Spinal cord (tissue), 10 donors: ENCODE measurements at places on chromosomes 7 and 10. TPM values are rescaled to one million over a fixed set of nuclear protein-coding genes. Genes with fewer than 3 reads are reported as not detected.

Gene WNT8B
- 0.06 TPM for total RNA-seq

Gene GNAT3
- total RNA-seq: not detected

DNA sequence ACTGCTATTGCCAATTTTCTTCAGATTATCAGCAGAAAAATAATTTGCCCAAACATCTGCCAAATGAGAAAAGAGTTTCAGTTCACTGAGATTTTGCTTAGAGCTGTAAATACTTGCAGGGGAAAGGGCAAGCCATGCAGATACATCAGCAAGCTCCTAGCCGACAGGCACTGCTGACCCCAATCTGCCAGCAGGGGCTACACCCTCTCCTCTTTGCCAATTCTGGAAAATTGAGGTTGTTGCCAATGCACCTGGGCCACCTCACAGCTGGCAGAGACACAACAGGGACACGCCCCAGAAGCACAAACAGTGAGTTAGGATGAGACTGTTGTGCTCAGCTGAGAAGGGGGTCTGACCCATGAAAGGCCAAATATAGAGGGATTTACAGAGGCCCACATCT is 129.5 kb upstream of the MYO3A start:
- no peak for DNase-seq

DNA sequence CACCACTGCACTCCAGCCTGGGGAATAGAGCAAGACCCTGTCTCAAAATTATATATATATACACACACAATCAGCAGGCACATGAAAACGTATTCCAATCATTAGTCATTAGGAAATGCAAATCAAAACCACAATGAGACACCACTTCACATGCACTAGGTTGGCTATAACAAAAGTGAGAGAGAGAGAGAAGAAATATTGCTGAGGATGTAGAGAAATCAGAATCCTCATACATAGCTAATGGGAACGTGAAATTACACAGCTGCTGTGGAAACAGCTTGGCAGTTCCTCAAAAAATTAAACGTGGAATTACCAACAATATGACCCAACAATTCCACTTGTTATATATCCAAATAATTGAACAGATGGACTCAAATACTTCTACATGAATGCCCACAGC is 43.3 kb upstream of the CNNM1 start:
- no peak for DNase-seq

GRCh38 chr7:70502117-70502863 is 629.7 kb upstream of the GALNT17 start:
- DNase-seq: no peak

- DNase-seq: no peak
Observed at GRCh38 chr7:70738151-70738885, 393.6 kb upstream of the GALNT17 start.

GRCh38 chr10:19922236-19922963 is 106.2 kb downstream of the PLXDC2 start:
- DNase-seq: no peak

DNA sequence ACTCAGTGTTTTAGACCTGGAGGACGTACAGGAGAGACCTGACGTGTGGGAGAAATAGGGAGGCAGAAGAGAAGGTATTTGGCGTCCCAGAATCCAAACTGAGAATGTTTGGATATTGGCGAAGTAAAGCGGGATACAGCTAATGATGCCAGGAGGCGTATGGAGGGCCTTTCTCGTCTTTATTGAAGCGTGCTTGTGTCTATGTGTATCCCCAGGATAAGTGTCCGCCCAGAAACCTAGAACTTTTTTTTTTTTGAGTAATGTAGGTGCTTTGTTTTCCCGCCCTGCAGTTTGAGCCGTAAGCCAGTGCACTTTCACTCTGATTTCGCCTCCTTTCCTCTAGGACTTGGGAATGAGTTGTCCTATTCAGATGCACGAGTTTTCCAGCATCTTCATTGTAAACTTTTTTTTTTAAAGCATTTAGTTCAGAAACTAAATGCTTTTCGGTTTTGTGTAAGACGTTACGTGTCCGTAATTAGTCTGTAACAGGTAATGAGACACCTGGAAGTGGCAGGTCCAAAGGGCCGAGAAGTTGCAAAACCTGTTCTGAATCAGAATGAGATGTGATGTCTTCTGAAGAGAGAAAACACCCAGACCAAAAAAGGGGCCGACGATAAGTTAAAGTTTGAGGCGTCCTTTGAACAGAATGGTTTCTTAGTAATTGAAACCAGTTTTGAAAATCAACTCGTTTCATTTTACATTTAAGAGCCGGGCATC is 746 bp downstream of the ARL5B start:
- peak; percentile 26 for DNase-seq

Gene HMX2
- total RNA-seq: not detected

DNA sequence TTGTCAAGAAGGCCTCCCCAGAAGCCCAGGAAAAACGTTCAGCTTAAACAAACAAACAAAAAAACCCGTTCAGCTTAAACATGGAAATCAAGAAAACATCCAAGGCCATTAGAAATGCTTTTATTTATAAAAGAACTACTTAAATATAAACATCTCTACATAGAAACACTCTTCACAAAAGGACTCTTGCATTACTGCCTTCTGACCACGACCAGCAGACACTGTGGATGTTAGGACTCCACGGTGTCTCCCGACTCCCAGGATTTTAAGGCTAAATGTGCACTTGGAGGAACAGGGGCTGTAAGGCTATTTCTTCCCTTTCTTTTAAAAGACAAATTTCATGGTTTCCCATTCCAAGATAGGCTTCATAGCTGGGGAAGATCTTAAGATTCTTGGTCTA is 93.0 kb downstream of the ABCC2 start:
- no peak for DNase-seq

DNA sequence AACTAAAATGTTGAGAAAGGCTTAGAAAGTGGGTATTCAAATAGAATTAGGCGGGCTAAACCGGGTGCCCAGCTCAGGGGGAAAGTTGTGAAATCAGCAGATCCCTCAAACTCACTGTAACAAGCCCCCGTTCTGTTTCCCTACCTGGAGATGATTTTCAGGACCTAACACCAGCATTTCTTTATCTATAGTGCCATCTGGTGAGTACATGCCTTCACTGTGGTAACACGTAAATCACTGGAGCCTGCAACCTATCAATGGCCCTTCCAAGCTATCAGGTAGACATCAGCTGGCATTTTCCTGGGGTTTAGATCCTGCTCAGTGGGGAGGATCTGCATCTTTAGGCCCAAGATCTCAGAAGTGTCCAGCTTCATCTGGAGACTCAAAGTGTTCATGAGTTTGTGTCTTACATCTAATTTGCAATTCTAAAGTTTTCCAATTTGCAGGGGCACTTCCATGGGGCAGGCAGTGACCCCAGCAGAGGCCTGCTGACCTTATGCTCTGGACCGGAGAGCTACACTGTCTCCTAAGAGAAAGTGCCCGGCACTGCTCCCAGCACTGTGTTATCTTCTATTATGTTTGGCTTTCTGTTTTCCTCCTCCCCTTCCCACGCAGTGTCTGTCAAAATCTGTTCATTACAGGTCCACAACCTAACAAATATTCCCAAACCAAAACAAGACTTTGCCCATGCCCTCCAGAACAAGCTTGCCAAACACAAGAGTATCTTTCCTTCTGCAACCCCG is 132.5 kb downstream of the LSM5 start:
- no peak for DNase-seq

- DNase-seq: no peak
Observed at GRCh38 chr7:150927956-150928344, 50.2 kb downstream of the KCNH2 start.

DNA sequence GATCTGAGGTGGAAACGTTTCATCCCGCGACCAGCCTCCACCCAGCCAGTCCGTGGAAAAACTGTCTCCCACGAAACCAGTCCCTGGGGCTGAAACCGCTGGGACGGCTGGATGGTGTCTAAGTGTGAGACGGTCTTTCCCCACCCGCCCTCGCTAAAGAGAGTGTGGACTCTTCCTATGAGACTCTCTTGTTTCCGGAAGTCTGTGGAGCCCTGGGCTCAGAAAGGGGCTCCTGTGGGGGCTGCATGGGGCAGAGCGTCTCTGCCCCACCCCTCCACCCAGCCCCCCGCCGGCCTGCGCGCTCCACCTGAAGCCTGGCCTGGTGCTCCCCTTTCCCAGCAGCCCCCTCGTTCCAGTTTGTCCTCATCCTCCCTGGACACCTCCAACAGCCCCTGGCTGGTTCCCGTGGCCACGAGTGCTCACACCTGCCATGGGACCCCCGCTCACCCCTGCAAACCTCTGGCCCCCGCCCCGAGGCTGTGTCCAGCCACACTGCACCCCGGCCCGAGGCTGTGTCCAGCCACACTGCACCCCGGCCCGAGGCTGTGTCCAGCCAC is 28.7 kb downstream of the CFAP46 start:
- no peak for DNase-seq

DNA sequence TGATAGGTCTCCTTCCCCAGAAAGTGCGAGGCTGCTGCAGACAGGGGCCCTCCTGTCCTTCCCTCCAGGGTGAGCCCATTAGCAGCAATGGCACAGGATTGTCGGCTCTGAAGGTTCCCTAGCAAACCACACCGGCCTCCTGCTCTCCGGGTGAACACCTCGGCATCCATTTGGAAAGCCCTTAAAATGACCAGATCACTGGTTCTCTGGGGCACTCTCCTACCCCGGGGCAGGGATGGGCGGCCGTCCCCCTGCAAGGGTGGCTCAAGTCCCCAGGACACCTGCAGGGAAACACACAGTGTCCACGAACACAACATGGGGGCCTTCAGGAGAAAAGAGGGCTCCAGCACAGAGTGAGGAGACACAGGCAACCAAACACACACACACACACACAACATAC is 459.1 kb downstream of the PTPRN2 start:
- DNase-seq: no peak

DNA sequence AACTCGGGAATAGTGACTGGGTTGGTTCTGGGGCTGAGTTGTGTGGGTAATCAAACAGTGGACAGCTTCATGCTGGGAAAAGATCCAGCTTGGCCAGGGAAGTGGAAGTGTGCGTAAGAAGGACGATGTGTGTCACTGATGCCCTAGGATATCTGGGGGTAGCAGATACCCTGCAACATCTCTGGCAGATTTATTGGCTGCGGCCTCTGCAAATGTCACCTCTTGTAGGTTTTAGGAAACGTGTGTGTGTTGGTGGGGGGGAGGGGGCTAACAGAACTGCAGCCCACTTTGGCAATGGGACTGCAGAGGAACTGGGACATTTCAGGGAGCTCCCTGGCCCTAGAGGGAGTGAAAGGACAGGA is 965 bp upstream of the AGAP3 start:
- DNase-seq: no peak

- DNase-seq: no peak
Observed at GRCh38 chr10:69459893-69460575, 8.8 kb downstream of the TSPAN15 start.

GRCh38 chr7:2844153-2845033 is at the start of gene GNA12:
GNA12 (minus strand) TSS chr7:2844308; CDS start chr7:2844161, 147 bp downstream.
- peak; percentile 94 for DNase-seq

DNA sequence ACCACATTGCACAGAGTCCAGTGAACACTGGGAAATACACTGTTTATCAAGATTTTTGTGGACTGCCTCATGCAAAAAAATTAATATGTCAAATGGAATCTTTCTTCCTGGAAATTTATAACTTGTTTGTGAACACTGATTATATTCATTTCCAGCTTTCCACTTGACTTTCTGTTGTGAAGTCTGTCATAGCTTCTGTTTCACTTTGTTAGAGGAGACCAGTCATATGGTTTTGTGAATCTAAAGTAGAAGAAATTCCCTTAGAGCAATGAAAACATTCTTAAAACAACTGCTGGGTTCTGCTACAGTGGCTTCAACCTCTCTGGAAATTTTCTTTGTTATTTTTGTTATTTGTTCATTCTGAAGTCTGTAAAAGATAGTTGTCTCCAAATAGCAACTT is 349.5 kb upstream of the NFE2L3 start:
- DNase-seq: no peak

Gene DMBT1
- total RNA-seq: 0.10 TPM

GRCh38 chr10:133473270-133473669 is 19.5 kb downstream of the SCART1 start:
- DNase-seq: no peak

DNA sequence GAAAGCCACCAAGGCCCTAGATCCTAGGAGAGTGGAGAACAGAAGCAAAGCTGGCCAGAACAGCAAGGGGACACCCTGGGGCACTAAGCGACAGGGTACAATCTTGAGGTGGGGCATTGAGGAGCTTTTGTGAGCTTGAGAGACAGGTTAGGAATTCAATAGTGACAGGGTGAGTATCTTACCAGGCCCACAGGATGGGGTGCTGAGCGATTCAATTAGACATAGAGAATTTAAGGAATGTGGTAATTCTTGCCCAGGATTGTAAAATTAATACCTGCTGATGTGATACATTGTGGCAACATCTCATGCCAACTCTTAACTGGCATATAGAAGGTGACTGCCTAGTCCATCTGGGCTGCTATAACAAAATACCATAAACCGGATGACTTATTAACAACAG is 14.0 kb downstream of the RBP3 start:
- DNase-seq: no peak

- DNase-seq: no peak
Observed at GRCh38 chr7:69169386-69169785, 428.9 kb upstream of the AUTS2 start.

DNA sequence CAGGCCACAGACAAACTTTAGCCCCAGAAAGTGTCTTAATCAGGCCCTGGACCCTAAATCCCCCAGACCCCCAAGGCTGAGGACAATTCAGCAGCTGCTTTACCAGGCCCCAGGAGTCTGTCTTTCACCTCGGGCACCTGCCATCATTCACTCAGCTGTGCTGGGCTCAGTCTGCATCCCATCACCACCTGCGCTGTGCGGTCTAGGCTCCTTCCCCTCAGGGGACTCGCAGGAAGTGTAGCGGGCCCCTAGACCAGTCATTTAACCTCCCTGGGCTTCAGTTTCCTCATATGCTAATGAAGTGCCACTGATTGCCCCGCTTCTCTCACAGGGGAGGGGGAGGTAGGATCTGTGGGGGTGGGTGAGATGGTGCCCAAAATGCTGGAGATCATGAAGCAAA is 76.4 kb upstream of the ZMIZ1 start:
- no peak for DNase-seq

Gene TRIM24
- 26.0 TPM for total RNA-seq
